ENCODE measurements at places on chromosomes 16 and 17.

- no peak for DNase-seq
Measured at GRCh38 chr16:67137605-67138004, 13.2 kb downstream of the B3GNT9 start.

DNA sequence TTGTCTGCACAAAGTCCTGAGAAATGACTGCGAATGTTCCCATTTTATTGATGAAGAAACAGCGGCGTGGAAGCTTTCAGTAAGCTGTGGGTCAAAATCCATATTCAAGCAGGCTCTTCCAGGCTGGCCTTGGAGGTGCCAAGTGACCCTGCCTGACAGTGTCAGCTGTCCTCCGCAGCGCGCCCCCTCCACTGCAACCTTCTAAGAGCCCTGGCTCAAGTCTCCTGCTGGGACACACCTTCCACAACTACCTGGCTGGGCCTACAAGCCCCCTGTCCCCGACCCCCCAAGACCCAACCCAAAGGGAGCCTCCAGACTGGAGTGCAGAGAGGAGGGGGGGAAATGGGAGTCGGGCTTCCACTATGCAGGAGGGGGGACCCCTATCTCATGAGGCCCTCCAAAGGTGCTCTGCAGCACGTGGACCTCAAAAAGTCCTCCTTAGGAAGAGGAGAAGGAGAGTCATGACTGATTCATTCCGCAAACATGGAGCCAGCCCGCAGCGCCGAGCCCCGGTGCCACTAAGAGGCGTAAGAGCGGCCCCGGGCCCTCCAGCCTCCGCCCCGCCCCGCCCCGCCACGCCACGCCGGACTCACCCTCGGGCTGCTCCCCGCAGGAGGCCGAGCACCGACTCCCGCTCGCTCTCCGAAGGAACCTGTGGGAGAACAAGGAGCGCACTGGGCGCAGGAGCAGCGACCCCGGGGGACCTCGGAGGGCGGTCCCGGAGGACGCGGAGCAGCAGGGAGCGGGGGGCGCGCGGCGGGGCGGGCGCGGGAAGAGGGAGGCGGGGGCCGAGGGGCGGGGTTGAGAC, 574 bp downstream of the MPP3 start:
- DNase-seq, result no peak

GRCh38 chr16:77898671-77899211, 110.4 kb downstream of the VAT1L start:
- no peak for DNase-seq

DNA sequence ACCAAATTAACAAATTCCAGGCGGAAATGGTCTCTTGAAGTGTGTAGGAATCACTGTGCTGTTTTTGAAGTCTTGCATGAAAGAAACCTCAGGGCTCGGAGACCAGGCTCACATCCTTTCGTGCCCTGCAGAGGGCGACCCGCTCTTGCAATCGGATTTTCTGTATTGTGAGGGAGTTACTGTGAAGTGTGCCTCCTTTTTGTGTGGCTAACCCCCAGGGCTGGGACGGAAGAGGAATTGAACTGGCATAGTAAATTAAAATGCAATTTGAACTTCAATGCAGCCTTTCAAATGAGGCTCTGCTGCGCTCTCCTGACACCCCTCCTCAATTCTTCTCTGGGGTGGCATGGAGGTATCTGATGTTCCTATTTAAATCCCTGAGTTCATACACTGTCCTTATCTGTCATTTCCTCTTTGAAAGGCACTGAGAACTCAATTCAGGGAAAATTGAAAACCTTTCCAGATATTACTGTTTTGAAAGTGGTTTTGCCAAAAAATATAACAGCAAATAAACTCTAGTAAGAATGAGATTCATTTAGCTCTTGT, 51.5 kb upstream of the MGAT5B start:
- DNase-seq, result peak; percentile 91

DNA sequence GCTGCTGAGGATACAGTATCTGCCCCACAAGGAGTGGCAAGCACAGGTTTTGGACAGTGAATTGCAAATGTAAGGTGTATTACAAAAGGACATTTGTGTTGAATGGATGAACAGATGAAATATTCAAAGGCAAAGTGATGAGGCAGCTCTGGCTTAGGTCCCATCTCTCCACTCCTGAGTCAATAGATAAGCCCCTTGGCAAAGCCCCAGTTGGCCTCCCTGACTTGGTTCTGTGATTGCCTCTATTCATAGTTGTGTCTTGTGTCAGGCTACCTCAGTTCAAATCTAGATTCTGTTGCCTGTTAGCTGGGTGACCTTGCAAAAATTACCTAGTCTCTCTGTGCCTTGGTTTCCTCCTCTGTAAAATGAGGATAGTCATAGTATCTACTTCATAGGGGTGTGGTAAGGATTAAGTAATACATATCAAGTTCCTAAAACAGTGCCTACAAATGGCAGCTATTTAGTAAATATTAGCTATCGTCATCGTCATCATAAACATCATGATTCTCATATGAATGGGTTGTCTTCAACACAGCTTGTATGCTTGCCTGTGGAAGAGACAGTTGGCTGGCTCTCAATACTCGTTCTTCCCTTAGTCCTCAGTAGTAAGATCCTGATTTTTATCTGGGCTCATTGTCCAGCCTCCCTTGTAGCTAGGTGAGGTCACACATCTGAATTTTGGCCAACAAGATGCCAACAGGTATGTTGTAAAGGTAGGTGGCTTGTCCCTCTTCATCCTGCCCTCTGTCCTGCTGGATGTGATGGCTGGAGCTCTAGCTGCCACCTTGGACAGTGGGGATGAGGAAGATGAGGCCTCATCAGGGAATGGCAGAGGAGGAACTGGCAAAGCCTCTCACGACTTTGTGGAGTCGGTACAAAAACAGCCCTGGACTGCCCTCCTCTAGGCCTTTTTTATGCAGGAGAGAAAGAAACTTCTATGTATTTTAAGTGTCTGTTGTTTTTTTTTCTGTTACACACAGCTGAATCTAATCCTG, 2.1 kb upstream of the MFAP4 start:
- no peak for DNase-seq

DNA sequence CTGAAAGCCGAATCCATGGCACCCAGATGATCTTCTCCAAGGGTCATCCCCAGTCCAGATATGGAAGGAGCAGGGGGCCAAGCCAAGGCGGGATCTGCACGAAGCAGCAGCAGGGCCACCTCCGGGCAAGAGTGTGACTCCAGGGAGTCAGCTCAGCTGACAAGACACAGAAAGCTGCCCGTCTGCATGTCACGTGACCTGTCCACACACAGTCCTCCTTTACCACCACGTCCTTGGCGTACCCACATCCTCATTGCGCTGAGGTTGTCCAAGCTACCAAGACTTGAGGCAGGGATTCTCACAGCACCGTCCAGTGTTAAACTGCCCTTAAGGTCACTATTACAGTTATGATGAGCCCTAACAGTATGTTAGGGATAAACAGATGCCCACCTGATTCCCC, 11.3 kb upstream of the CYTH1 start:
- no peak for DNase-seq

- no peak for DNase-seq
Measured at GRCh38 chr16:80710918-80711317, 93.5 kb downstream of the CDYL2 start.

- DNase-seq, result peak; percentile 85
Measured at GRCh38 chr16:11356573-11357331, 11.5 kb downstream of the RMI2 start.

DNA sequence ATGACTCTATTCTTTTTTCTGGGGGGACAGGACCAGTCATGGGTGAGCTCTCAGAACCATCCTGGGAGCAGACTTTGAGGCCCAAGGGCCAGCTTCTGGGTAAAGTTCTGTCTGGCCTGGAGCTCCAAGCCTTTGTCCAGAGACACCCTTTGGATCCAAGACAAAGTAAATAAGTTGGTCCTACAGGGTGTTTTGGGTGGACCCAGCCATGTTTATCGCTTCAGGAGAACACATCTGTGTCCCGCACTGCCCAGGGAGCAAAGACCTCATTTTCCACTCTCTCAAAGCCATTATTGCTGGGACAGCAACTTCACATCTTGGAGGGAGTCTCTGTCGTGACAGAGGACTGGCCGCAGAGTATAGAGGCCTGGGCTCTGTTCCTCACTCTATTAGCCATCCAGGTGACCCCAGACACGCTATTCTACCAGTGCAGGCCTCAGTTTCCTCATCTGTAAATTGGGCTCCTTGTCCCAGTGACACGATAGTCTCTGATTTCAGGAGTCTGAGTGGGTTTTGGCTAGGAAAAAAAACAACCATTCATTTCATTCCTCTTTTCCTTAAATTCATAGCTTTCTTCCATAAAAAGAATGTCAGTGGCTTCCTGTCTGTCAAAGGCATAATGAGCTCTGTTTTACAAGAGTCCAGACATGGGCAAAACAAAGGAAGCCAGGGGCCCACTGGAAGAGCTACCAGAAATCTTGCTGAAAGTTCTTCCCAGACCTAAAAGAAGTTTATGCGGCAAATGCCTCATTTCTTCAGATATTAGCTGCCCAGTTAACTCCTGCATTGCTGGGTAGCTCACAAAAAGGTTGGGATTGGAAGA, 62.4 kb downstream of the PECAM1 start:
- DNase-seq, result no peak

- DNase-seq, result no peak
Measured at GRCh38 chr16:67770346-67770991, 35.9 kb downstream of the RANBP10 start.

DNA sequence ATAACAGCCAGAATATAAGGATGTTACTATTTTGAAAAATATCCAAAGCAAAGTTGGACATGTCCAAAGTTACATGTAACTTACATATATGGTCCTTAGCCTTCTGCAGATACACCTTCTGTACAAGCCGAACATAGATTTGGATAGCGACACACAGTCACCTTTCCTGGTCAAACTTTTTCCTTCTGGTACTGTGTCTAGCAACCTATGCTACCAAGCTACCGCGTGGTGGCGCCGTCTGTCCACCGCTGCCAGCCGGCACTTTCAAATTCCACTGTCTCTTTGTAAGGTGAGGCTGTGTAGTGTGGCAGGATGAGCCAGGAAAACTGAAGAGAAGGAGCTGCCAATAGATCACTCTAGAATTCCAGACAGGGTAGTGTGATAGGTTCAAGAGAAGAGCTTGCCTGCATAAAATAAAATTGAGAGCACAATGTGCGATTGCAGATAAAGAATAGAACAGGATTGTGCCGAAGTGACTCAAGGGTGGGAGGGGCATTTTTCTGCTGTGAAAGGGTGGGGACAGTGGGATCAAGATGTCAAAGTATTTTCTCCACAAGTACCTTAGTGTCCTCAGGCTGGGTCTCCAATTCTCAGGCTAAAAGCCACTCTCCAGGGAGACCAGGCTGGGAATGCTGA, 366.9 kb downstream of the SLC39A11 start:
- DNase-seq, result peak; percentile 82
